ENCODE measurements at places on chromosomes 2 and 18. TPM values are rescaled to one million over a fixed set of nuclear protein-coding genes. Genes with fewer than 3 reads are reported as not detected.

Gene TRIM43
- total RNA-seq: not detected

Gene CFAP65
- 7.6 TPM for total RNA-seq

Gene HDHD2
- 37.7 TPM for total RNA-seq

Gene DIPK1C
- not detected for total RNA-seq

Gene IFIH1
- 44.1 TPM for total RNA-seq

Gene TMEM37
- 21.7 TPM for total RNA-seq

Gene MTLN
- total RNA-seq: 47.3 TPM

Gene SCG2
- total RNA-seq: 0.71 TPM

Gene MARS2
- 5.0 TPM for total RNA-seq

Gene INHBB
- total RNA-seq: 5.2 TPM

Gene MFSD6
- 50.5 TPM for total RNA-seq

Gene RIT2
- not detected for total RNA-seq

Gene ZSWIM2
- total RNA-seq: not detected

Gene RBM44
- total RNA-seq: 0.59 TPM

Gene OR6B2
- total RNA-seq: not detected
